Uterus (tissue), 4 donors: ENCODE measurements at places on chromosomes 3 and 15.

- no peak for DNase-seq
Measured at GRCh38 chr3:188164248-188164687, 10.3 kb downstream of the LPP start.

DNA sequence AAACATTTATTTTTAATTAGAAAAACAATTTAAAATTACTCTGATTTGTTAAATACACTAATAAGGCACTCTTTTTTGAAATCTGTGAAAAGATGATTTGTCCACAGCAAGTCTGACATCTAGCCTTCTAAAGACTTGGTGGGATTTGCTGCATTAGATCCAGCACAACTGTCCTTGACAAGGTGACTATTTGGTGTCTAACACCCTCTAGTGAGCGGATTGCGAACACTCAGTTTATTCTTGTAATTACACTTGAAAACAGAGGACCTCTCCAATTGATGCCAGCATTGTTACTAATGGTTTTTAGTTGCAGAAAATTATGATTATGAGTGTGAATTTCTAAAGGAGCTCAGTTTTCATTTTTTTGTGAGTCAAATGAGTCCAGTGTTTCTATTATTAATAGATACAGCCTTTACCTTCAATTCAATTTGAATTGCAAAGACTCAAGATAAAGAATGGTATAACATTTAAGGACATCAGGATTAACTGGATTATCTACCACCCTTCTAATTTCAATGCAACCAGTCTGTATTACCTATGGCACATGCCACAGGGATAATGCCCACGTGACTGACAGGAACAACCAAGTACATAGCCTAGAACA is 29.7 kb upstream of the STRIT1 start:
- no peak for DNase-seq

DNA sequence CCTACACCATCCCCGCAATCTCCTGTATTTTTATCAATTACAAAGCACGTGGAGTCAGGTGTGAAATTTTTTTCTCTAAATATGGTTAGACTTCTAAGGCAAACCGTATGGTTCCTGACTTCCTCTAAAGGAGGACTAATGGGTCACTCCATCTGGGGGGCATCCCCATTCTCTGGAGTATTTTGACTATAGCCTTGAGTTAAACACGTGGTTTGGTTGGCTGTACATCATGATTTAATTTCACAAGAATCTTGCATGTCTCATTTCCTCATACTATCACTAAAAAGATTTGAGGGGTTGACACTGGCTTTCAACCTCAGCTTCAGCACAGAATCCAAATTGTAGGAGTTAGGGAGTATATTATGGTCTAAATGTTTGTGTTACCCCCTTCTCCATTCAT is 25.3 kb upstream of the ZNF770 start:
- DNase-seq: no peak

DNA sequence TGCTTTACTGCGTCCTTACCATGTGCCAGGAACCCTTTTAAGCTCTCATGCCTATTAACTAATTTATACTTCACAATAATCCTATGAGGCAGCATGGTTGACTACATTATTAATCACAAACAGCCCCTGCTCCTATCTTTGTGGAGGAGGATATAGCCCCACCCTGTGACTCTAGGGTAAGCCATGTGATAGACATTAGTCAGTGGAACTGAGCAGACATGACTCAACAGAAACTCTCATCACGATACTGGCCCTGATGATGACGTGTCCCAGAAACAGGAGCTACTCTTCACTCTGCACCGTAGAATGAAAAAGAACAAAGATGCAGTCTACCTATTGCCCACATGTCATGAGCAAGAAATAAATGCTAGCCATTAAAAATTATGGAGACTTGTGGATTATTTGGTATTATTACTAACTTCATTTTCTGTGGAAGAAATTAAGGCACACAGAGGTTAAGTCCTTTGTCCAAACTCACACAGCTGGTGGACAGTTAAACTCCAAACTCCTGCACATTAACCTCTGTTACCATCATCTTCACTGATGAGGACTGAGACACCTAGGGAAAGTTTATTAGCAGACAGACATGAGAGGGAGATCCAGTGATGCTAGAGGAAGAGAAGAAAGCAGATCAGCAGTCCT is 51.2 kb downstream of the CFAP20DC start:
- no peak for DNase-seq

- DNase-seq: peak; percentile 31
Measured at GRCh38 chr3:183298701-183299153, 45.7 kb downstream of the B3GNT5 start.

DNA sequence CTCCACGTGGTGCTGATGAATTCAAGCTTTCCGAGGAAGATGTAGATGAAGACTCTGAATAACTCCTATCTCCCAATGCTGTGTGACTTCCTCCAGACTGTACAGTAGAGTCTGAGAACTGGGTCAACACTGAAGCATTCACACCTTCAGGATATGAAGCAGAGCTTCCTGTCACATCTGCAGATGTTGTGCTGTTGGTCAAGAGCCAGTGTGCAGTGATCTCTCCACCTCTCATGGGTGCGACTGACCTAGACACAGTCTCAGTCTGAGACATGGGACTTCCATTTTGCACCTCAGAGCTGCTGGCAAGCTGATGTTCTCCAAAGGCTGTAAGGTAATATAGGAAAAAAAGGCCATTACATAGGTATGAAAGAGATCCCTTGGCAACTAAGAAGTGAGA is 36.5 kb downstream of the HEG1 start:
- no peak for DNase-seq

- DNase-seq: no peak
Measured at GRCh38 chr3:46349484-46350261, 4.2 kb upstream of the CCR2 start.

DNA sequence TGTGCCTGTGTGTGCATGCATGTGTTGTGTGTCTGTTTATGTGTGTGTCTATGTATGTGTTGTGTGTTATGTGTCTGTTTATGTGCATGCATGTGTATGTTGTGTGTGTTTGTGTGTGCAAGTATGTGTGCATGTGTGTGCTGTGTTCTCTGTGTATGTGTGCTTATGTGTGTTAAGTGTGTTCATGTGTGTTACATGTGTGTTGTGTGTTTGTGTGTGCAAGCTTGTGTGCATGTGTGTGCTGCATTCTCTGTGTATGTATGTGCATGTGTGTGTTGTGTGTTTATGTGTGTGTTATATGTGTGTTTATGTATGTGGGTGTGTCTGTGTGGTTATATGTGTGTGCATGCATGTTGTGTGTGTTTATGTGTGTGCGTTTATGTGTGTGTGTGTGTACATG is 14.9 kb downstream of the UROC1 start:
- no peak for DNase-seq

- DNase-seq: no peak
Measured at GRCh38 chr3:177536873-177537272, 339.6 kb upstream of the TBL1XR1 start.

DNA sequence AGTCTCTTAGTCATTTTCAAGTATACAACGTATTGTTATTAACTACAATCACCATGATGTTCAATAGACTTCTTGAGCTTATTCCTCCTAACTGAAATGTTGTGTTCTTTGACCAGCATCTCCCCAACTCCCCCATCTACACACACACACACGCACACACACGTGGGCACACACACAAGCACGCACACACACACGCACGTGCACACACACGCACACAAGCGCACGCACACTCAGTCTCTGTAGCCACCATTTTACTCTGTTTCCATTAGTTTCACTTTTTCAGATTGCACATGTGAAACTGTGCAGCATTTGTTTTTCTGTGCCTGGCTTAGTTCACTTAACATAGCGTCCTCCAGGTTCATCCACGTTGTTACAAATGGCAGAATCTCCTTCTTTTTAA is 247.0 kb downstream of the XXYLT1 start:
- DNase-seq: no peak

DNA sequence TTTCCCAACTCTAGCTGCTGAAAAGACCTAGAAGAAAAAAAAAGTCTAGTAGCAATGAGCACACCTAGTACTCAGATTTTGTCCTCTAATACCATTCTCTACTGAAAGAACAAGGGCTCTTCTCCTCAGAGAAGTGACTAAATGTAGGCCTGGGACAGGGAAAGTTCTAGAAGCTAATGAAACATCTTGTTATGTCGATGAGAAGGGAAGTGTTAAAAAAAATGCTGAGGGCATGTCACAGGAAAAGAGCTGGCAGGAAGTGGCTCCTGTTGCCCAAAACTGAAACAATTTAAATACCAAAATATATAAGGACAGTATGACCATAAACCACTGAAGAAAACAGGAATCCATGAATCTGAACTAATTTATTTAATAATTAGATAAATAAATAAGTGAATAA is 581.4 kb upstream of the TBL1XR1 start:
- DNase-seq: no peak

DNA sequence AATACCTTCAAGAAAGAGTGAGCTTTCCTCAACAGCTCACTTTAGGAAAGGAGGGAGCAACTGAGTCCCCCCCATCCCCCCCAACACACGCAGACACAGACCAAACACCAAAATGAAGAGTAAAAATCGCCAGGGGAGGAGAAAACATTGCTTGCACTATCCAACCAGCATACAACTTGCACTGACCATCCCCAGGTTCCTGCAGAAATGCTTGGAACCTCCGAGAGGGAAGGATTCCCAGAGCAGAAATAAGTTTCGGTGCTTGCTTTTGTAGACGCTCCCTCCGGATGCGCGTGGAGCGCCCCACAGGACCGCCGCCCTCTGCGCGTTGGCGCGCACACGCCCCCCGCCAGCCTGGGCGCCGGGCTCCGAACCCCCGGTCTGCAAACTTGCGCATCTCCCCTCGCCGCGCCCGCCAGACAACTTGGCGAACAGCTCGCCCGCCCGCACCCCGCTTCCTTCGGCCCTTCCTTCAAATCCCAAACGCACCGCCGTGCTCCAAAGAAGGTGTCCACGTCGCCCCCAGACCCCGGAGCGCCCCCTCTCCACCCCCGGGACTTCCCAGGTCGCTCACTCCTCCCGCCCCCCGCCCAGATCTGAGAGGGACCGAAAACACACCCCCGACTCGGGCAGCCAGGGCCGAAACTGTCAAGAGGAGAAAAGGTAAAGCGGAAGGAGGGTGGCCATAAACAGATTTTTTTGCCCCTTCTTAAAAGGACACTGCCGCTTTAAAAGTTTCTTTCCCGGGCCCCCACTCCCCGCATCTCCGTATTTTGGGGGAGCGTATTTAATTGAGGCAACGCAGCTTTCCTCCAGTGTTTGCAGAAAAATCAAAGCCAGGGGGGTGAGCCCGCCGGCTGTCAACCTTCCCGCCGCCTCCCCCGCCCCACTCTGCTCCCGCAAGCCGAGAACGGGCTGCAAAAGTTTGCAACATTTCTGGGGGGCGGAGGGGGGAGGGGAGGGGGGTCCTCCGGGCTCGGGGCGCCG is 859 bp downstream of the RORA start:
- DNase-seq: peak; percentile 16

DNA sequence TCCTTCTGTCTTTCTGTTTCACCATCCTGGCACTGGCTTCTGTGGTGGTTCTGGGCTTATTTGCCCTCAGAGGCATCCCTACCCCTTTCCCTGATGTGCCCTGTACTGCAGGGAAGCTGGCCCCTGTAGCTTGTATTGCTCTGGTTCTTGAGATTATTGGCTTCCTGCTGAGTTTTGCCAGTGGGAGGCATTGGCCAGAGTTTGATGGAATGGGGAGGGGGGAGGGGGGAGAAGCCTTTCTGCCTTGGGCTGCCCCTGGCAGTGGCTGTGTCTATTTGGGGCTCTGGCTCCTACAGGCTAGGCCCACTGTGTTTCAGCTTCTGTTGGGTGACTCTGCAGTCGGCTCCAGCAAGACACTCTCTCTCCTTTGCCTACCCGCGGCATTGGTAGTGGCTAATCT is 41.6 kb upstream of the SEMA6D start:
- no peak for DNase-seq
